ENCODE measurements at places on chromosomes 5 and 9. TPM values are rescaled to one million over a fixed set of nuclear protein-coding genes. Genes with fewer than 3 reads are reported as not detected.

DNA sequence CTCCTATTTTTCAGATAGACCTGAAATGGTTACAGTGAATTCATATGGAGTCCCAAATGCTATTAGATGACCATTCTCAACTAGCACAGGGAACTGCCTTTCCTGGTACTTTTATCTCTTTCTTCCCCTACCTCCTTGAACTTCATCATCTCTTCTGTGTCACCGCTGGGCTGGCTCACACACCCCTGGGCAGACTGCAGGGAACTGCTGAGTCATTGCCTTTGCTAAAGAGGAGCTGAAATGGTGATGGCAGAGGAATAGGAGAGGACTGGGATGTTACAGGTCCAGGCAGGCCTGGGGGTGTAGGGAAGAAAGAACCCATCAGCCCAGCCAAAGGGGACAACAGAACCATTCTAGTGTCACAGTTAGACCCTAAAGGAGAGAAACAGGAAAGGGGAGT is 322.3 kb downstream of the ASTN2 start:
- no peaks in the 10 kb centered on the region for H3K36me3 ChIP-seq
- DNase-seq, result no peak
- H3K4me1 ChIP-seq, result no peaks in the 10 kb centered on the region
- H3K27ac ChIP-seq, result no peak overlapping the region
- no peak overlapping the region for H3K4me3 ChIP-seq
- no peaks in the 10 kb centered on the region for H3K27me3 ChIP-seq

GRCh38 chr5:76715736-76716455 is at the start of gene F2R:
F2R (plus strand) TSS chr5:76716126; CDS start chr5:76716308, 182 bp downstream.
- H3K36me3 ChIP-seq, result no peaks in the 10 kb centered on the region
- no peaks in the 10 kb centered on the region for H3K4me1 ChIP-seq
- H3K4me3 ChIP-seq, result peak within 1 kb of the TSS; percentile 72
- peak within 1 kb of the TSS; percentile 16 for H3K27ac ChIP-seq
- H3K27me3 ChIP-seq, result peaks cover 4% of the 10 kb centered on the region
- peak; percentile 59 for DNase-seq

- peak within 1 kb of the TSS; percentile 70 for H3K4me3 ChIP-seq
- DNase-seq, result peak; percentile 94
- no peaks in the 10 kb centered on the region for H3K27me3 ChIP-seq
- H3K27ac ChIP-seq, result peak within 1 kb of the TSS; percentile 73
- H3K4me1 ChIP-seq, result peaks cover 3% of the 10 kb centered on the region
- H3K36me3 ChIP-seq, result no peaks in the 10 kb centered on the region
Measured at GRCh38 chr9:5450359-5451091, at the start of gene CD274. CD274 (plus strand) TSS chr9:5450542; CDS start chr9:5456114, 5,572 bp downstream.

DNA sequence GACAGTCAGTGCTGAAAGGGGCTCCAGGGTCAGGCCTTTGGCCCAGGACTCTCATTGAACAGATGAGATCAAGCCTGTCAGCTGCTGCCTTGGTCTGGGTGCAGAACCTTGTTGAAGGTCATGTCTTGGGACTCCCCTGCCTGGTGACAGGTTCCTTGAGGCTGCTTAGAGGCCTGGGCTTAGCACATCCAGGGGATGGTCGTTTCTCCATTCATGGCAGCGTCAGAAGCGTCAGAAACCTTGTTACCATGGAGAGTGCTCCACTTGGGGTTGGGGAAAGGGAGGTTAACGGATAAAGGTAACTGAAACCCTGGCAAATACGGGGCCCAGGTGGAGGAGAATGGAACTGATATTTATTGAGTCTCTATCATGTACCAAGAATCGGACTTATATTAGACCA is 8.8 kb downstream of the ARPC5L start:
- H3K36me3 ChIP-seq, result peaks cover under 1% of the 10 kb centered on the region
- peak overlapping the region; percentile 93 for H3K4me3 ChIP-seq
- peaks cover 48% of the 10 kb centered on the region for H3K4me1 ChIP-seq
- no peak for DNase-seq

DNA sequence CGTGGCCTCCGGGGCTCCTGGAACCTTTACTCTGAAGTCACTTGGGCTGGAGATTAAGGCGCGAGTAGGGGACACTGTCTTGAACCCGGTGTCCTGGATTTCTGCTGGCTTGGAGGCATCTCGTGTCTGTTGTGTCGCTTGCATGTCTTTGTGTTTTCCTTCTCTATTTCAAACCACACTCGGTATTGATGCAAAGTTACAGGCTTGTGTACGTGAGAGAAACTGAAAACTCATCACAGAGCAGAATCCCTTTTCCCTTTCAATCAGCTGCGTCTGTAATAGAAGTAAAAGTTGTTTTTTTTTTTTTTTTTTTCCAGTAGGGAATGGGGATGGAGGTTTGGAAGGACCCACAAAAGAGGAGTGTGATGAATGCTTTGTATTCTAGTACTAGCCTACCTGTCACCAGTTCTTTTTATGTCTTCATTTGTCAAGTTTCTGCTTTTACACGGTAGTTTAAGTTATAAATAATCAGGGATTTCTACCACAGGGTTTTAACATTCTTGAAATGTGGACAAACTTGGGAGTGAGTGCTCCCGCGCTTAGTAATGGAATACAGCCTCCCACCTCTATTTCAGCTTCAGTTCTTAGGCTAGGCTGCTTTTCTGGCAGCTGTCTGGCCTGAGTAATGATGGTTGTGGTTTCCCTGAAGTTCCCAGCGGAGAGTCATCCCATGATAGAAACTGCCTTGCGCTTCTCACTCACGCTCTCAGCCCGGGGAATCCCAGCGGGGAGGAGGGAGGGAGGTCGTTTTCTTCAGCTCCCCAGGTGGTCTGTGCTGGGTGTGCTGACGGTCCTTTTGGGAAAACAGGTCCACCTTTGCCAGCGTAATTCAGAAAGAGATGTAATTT is 763 bp downstream of the TJP2 start:
- peak; percentile 61 for DNase-seq
- H3K4me1 ChIP-seq, result peaks cover 18% of the 10 kb centered on the region
- no peaks in the 10 kb centered on the region for H3K27me3 ChIP-seq
- peak overlapping the region; percentile 93 for H3K4me3 ChIP-seq
- H3K36me3 ChIP-seq, result no peaks in the 10 kb centered on the region

DNA sequence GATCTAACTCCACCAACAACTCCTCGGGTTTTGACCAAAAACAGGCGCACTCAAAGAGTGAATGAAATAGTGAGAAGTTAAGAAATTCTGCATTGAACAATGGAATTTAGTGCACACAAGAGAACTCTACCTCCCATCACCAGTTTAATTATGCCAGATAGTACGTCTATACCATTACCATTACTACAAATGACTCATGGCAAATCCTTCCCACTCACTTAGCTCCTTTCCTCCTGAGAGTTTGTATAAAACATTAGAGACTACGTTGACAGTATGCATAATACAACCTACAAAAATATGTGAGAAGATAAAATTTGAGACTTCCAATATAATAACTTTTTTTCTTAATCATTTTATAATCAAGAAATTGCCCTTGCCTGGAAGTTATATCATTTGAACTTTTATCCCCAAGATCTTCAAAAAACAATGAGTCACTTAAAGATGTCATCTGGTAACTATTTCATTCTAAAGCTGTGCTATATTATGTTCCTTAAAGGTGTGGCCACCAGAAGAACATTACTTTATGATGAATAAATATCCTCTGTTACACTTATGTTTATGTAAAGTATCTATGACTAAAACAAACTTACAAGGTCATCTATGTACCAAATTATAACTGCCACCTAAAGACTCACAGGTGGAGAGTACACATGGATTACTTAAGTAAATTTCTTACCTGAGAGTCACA is 297.9 kb upstream of the PTGER4 start:
- no peaks in the 10 kb centered on the region for H3K27me3 ChIP-seq
- DNase-seq, result no peak
- no peaks in the 10 kb centered on the region for H3K4me1 ChIP-seq
- no peak overlapping the region for H3K4me3 ChIP-seq
- H3K36me3 ChIP-seq, result no peaks in the 10 kb centered on the region

- H3K4me3 ChIP-seq, result no peak overlapping the region
- H3K36me3 ChIP-seq, result no peaks in the 10 kb centered on the region
- no peak for DNase-seq
Measured at GRCh38 chr9:97866848-97867247, 13.8 kb downstream of the FOXE1 start.

- H3K36me3 ChIP-seq, result no peaks in the 10 kb centered on the region
- no peaks in the 10 kb centered on the region for H3K4me1 ChIP-seq
- H3K4me3 ChIP-seq, result no peak overlapping the region
- no peak for DNase-seq
Measured at GRCh38 chr9:137919649-137920141, 42.1 kb downstream of the CACNA1B start.

GRCh38 chr9:70081120-70081495 is 37.5 kb downstream of the MAMDC2 start:
- no peak overlapping the region for H3K4me3 ChIP-seq
- H3K27me3 ChIP-seq, result no peaks in the 10 kb centered on the region
- no peak for DNase-seq
- H3K4me1 ChIP-seq, result peaks cover 10% of the 10 kb centered on the region
- H3K36me3 ChIP-seq, result no peaks in the 10 kb centered on the region

DNA sequence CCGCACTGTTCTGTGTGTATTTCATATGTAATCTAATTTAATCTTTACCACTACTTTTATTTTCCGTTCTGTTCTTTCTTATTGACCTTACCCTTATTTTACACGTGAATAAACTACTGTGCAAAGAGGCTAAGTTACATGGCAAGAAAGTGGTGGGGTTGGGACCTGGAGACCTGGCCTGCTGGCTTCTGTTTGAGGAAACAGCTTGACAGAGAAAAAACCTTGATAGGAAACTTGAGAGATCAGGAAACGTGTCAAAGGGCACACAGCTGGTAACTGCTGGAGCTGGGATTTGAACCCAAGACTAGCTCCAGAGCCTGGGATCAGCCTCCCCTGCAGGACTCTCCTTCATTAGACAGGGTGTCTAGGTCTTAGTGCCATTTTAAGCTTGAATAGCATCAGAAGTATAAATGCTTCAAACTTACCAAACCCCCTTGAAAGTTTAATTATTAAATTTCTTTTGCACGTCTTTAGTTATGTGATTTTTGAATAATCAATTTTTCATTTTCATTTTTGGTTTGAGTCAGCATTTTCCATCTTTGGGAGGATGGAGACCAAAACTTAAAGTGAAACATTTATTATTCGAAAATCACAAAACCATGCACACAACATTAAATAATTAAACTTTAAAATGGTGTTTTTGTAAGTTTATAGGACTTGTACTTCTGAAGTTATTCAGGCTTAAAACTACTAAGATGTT is 129.5 kb downstream of the RGS3 start:
- no peak for DNase-seq
- peak overlapping the region; percentile 76 for H3K4me3 ChIP-seq
- H3K27ac ChIP-seq, result peak overlapping the region; percentile 74
- no peaks in the 10 kb centered on the region for H3K27me3 ChIP-seq
- H3K4me1 ChIP-seq, result peaks cover 39% of the 10 kb centered on the region

- no peaks in the 10 kb centered on the region for H3K27me3 ChIP-seq
- H3K36me3 ChIP-seq, result no peaks in the 10 kb centered on the region
Measured at GRCh38 chr5:112656451-112656850, 81.2 kb upstream of the APC start.

The PLPP7 gene
- total RNA-seq, result 131 TPM

The WNT8A gene
- not detected for total RNA-seq

The GRM6 gene
- total RNA-seq, result not detected

The SPINK7 gene
- not detected for total RNA-seq
